ENCODE measurements at places on chromosomes 3 and 15.
A peak's percentile ranks its signal among the peaks of the same experiment; 100 is the strongest.

DNA sequence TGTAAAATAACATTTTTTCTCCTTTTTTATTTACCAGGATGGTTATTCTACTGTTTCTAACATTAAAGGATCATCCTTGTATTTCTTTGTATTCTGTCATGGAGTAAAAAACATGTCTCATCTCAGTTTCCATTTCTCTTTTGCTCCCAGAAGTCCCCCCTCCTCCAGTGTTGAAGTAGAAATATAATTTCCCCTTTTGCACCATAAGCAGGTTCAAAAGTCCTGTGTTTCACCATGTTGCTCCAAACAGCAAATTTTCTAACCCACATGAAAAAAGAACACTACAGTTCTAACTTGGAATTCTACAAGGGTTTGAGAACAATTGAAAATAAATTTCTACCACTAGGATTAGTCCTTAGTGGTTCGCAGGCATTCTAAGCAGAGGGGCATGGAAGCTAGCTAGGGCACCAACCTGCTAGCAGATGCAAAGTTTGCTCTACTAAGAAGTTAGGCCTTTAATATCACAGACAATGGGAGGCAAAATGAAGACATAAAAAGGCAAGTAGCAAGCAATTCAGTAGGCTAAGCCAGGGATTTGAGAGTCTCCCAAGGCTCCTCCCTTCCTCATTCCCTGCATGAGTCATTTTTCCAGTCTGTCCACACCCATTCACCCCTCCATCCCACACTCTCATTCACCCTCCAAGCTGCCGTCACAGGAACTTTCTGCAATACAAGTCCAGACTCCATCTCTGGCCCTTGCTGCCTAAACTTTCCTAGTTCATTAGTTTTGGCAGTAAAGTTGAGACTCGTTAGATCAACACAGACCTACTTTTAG, 2.3 kb upstream of the MBNL1 start:
- DNase-seq = no peak

- no peak for DNase-seq
Observed at GRCh38 chr3:185746470-185746869, 78.4 kb downstream of the IGF2BP2 start.

- DNase-seq = no peak
Observed at GRCh38 chr15:68612979-68613740, 34.4 kb downstream of the CORO2B start.

DNA sequence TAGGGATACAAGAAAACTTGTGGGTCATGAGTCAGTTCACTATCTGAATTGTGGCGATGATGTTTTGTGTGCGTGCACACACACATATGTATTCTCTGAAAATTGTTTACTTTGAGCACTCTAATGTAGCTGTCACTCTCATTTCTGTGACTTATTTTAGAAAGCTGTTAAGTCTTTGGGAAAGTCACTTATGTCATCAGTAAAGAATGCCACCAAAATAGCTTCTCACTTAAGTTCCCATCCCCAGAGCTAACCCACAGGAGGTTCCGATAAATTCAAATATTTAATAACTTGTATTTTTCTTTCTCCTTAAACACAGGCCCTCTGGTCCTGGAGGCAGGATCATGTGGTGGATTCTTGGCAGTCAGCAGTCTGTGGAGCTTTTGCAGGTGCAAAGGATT, 138.3 kb downstream of the LRIG1 start:
- DNase-seq = no peak

GRCh38 chr3:12833222-12834161, 7.9 kb downstream of the RPL32 start:
- DNase-seq = no peak

DNA sequence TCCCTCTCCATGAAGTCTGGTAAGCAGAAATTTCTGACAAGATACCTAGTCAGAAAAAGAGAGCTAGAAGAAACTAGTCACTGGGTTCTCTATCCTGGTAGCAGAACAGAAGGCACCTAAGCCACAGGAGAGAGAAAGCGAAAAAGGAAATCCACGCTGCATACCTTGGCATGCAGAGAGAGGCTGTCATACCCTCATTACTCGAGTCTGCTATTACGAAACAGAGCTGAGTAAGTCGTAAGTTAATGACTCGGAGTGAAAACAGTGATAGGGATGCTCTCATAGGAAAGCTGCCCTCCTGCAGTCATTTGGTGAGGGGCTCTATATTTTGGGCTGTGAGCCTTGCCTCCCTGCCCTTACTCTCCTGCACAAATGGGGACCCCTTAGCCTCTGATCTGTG, 16.2 kb downstream of the CLRN1 start:
- DNase-seq = no peak

GRCh38 chr15:62994439-62994838, 48.1 kb upstream of the TPM1 start:
- no peak for DNase-seq

DNA sequence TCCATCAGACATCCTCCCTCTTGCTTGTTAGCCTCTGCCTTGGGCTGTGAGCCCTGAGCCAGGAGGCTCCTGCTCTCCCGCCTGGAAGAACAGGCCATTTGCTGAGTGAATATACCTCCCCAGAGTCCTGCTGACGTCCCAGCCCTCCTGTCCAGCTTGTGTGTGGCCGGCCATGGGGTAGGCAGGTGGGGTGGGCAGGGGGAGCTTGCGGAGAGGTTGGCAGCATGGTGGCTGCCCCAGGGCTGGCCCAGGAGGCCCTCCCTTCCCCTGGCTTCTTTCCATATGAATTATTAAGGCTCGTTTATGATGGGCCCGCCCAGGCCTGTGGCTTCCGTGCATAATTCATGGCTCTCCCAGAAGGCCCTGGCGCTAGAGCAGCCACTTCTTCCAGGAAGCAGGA, 18.7 kb downstream of the CACNA2D2 start:
- DNase-seq = no peak

GRCh38 chr3:43784640-43785011, 93.9 kb downstream of the ABHD5 start:
- DNase-seq = no peak

GRCh38 chr15:79520654-79521053, 88.5 kb downstream of the MINAR1 start:
- DNase-seq = no peak

GRCh38 chr3:101182734-101183133, 137.6 kb downstream of the IMPG2 start:
- no peak for DNase-seq

- DNase-seq = no peak
Observed at GRCh38 chr3:50625231-50626182, 8.6 kb downstream of the MAPKAPK3 start.

DNA sequence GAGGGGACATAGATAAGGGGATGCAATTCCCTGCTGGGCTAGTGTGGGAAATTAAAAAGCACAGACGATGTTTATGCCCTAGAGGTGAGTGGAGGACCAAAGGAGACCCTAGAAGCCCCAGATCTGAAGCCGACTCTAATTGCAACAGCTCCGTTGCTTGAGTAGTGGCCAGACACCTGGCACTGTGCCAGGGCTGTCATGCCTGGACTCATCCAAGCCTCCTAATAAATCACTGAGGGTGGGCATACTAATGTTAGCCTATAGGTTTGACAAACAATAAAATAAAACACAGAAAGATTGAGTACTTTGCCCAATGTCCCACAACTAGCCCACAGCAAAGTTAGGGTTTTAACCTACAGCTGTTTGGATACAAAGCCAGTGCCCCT, 25.4 kb upstream of the MRPS22 start:
- DNase-seq = no peak

DNA sequence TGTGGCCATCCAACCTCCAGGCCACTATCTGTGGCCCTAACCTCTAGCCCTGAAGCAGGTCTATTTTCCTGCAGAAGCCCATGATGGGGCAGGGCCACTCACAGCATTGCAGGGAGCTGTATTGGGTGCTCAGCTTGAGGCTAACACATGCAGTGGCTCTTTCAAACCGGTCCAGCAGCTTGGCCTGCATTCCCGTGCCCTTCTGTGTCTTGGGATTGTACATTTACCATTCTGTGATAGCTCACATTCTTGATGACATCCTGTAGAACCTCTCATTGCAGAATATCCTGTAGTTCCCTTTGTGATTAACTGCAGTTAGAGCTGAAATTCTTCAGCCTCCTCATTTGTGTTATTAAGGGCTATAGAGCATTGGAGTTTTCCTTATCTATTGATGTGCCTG, 60.8 kb upstream of the ANKRD34C start:
- DNase-seq = no peak

DNA sequence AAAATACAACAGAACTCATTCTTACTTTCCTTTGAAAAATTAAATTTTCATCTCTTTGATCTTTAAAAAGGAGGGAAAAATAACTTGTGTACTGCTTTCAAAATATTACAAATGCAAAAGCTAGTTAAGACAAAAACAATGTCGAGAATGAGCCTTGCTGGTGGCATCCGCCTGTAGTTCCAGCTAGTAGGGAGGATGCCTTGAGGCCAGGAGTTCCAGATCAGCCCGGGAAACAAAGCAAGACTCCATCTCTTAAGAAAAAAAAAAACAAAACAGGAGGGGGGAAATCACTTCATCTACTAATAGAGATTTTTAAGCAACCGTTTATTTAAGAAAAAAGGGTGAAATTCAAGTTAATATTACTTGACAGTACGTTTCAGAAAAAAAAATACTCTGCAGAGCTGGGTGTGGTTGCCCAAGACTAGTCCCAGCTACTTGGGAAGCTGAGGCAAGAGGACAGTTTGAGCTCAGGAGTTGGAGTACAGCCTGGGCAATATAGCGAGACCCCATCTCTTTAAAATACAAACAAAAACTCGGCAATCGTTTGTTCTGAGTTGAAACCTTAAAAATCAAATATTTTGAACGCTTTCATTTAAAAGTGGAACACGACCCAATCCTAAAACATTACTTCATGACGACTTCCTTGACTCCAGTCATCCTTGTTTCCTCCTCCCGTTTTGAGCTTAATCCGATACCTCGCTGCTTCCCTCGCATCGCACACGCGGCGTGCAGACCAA, 1.2 kb downstream of the KPNA1 start:
- no peak for DNase-seq

DNA sequence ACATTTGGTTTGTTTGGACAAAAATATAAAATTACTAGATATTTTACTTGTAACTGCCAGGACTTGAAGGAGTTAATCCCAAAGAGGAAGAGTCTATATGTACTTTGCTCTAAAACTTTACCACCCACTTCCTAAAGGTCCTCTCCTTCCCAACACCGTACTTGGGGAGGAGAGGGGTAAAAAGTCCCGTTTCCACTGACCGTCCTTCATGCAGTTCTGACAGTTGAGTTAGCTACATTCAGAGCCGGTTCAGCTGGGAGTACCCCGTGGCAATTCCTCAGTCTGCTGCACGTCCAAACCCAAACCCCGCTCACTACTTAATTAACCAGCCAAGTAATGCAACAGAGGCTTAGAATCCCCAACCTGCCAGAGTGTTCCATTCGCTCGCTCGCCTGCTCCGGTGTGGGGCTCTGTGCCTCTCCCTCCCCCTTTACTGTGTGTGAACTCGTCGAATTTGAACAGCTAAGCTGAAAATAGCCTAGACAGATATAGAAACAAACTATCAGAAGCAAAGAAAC, 519.7 kb downstream of the FOXP1 start:
- DNase-seq = peak; percentile 54

DNA sequence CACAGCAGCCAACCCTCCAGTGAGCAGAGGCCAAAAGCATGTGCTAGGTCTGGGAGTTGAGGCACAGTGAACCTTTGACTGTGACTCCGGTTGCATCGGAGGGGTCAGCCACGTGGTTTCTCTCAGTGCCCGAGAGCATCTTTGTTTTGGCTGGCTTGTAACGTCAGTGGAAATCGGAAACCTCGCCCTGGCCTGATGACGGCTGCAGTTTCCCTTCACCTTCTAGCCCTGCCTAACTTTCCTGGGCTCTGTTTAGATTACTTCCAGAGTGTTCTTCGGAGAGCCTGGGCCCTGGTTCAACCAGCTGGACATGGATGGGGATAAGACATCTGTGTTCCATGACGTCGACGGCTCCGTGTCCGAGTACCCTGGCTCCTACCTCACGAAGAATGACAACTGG, 56.6 kb downstream of the MESD start:
- DNase-seq = no peak

- no peak for DNase-seq
Observed at GRCh38 chr3:59388555-59389270, 338.9 kb upstream of the CFAP20DC start.

GRCh38 chr3:7669641-7670040, 808.7 kb downstream of the GRM7 start:
- no peak for DNase-seq

- DNase-seq = no peak
Observed at GRCh38 chr3:112115161-112115739, 17.8 kb downstream of the GCSAM start.

DNA sequence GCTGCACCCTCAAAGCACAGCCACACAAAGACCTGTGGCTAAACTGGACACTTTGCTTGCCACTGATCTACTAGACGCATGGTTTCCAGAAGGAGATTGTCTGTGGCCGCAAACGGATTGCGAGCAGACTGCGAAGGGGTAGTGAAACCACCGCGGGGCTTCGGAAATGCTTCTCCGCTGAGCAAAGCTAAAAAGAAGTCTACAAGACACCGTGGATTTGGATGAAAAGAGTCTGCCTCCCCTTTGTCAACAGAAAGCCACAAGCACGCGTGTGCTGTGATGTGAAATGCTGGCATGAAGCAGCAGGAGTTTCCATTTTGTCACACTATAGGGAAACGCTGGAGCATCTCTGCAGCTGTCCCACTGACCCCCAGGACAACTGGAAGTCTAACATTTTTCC, 63.0 kb downstream of the TMEM44 start:
- no peak for DNase-seq

DNA sequence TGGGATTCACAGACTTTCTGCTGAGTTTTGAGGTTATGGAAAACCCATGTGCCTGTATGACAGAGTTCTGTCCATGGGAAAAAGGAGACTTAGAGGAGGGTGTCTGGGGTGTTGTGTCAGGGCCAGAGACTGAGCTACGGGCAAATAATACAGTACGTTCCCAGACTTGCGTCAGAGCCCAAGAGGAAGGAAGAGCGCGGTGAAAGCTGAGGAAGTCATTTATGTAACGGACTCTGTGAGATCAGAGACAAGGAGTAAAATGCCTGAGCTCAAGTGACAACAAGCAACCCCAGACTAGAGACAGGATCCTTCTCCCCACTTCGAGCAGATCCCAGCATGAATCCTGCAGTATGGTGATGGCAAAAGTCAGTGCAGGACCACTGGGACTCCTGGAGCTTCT, 368.6 kb upstream of the MCTP2 start:
- DNase-seq = no peak
